ENCODE measurements at places on chromosomes 11 and 22.

GRCh38 chr11:32779136-32779535 is 15.3 kb downstream of the CCDC73 start:
- no peak for DNase-seq

GRCh38 chr11:118820412-118821357 is 29.7 kb upstream of the DDX6 start:
- DNase-seq = no peak

DNA sequence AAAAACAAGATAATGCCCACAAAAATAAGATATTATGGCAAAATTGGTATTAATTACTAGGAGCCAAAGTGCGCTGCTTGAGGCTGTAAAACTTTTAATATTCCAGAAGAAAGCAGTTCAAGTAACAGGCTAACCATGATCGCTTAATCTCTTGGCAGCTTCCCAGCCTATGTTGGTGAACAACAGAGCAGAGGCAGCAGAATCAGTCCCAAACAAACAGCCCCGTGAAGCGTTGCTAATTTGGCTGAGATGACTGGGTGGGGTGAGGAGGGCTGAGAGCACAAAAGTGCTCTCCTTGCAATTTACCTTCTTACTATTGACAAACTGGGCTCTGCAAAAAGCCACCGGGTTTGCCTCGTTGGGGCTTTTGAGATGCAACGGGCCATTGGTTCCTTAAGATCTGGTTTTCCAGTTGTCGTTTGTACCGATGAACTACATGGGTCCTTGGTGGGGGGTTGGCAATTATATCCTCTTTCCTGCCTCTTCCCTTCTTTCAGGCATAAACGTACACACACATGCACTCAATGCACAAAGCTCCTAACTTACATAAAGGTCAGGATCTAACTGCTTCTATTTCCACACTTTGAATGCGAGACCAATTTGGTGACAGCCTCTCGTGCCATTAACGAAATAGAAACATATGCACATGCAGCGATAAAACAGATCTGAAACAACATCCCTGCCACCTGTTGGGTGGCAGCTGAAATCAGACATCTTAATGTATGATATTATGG is 407.6 kb upstream of the CADM1 start:
- no peak for DNase-seq

- no peak for DNase-seq
Measured at GRCh38 chr11:45643598-45644260, 21.7 kb downstream of the CHST1 start.

- no peak for DNase-seq
Measured at GRCh38 chr11:73425108-73425507, 48.9 kb downstream of the RELT start.

- DNase-seq = no peak
Measured at GRCh38 chr22:29291215-29291614, 15.2 kb upstream of the GAS2L1 start.

DNA sequence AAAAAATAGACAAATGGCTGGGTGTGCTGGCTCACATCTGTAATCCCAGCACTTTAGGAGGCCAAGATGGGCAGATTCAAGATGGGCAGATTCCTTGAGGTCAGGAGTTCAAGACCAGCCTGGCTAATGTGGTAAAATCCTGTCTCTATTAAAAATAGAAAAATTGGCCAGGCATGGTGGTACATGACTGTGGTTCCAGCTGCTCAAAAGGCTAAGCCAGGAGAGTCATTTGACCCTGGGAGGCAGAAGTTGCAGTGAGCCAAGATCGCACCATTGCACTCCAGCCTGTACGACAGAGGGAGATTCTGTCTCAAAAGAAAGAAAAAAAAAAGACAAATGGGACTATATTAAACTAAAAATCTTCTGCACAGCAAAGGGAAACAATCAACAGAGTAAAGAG is 55.4 kb downstream of the USP35 start:
- DNase-seq = no peak

DNA sequence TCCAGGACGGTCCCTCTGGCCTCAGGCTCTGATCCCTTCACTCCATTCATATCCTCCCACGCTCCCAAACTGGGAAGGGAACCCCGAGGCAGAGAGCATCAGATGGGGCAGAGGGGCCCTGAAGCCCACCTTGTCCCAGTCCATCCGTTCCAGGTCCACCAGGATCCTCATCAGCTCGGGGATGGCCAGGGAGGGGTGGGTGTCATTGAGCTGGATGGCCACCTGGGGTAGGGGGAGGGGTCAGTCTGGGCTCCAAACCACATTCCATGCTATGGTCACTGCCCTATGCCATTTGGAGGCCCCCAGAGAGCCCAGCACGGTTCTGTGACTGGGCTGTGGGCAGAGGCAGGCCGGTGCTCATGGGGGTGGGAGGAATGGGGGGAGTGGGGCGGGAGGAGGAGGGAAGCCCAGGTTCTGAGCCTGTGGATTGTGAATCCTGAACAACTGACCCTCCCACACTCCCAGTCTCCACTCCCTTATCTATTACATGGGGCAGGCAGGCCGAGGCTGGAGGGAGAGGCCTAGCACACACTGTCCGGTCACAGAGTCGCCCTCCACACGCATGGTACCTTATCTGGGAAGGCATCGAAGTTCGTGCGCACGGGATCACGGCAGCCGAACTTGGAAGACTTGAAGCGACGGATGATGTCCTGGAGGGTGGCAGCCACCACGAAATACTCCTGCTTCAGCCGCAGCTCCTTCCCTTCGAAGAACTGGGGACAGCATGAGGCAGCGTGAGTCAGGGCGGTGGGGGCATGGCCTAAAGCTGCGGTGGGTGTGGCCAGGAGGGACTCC is 5.5 kb downstream of the PYGM start:
- no peak for DNase-seq

DNA sequence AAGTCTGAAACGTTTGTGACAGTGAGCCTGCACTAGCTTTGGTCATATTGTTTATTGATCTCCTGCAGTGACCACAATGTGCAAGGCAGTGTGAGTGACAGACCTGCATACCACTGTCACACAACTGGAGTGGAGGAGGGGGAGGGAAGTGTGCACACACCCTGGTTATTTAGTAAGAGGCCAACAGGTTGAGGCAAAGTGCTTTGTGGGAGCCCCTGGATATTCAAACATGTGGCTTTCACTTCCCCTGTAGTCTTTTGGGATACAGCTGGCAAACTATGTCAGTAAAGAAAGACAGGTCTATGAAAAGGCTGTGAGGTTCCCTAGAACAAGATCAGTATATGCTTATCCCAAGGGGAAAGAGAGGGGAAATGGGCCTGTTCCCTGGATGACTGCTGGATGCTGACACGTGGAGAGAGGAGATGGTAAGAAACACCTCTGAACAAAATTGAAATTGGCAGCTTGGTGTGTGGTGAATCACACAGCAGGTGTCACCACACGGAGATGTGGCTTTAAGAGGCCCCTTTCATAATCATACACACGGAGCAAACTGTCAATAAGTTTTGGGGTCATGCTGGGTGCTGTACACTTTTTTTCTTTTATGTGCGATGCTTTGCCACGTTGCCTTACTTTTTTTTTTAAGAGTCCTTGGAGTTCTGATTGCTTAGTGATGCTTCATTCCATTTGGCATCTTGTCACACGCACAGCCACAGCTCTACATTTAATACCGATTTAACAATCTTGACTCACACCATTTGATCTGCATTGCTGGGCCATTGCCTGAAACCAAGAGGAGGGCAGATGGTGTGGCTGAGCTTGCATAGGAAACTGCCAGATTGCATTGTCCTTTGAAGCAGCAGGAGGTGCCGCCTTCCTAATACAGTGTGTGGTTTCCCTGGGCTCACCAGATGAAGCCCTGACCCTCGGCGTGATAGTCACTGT is 11.3 kb downstream of the OSBP2 start:
- no peak for DNase-seq

GRCh38 chr11:91850021-91850420 is 374.6 kb upstream of the FAT3 start:
- no peak for DNase-seq

DNA sequence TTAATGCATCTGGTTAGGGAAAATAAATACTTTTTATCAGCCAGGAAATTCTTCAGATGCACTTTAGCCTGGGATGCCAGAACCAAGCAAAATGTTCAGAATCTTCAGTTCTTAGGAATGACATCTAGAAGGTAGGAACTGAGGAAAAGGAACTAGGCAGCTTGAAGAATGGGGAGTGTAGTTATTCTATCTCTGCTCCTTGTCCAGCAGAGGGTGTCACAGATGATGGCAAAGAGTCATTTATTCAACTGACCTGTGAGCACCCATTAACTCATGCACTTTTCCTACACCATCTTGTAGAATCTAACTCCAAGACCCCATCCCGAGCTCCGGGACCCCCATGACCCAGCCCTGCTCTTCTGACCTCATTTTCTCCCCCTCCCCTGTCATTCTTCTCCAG is 122.1 kb upstream of the ISX start:
- no peak for DNase-seq
